Activated gamma-delta T cell treated with Interleukin-2 at 50 U/mL for 16 hours (primary cell): ENCODE measurements at places on chromosomes 2 and 18.

- peak; percentile 24 for DNase-seq
Observed at GRCh38 chr2:197322724-197323720, 12.4 kb upstream of the ANKRD44 start.

DNA sequence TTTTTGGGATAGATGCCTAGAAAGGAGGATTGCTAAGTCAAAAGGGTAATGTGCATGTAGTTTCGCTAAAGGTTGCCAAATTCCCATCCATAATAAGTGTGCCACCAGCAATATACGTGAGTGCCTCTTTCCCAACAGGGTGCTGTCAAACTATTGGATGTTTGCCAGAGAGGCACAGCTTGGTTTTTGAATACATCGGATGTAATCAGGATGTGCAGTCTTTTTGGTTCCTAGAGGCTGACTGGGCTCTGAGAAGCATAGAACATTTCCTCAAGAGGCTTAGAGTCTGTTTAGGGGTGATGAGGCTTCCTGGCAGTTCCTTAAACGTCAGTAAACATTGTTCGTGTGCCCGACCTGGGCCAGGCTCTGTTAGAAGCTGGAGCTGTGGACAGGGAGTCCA, 28.0 kb downstream of the AGAP1 start:
- DNase-seq, result no peak

DNA sequence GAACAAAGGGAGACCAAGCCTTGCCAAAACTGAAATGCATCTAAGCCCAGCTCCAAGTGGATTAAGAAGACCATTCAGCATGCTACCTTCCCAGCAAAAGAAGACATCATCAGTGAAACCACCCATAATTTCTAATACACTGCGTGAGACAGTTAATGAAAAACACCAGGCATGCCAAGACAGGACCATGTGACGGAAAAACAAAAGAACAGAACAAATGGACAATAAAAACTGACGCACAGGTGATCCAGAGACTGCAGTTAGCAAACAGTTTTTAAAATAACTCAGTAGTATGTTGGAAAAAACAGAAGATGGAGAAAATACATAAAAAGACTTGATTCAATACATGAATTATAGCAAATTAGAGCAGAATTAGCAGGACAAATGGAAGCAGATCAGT, 15.3 kb downstream of the FAM168B start:
- DNase-seq, result no peak

DNA sequence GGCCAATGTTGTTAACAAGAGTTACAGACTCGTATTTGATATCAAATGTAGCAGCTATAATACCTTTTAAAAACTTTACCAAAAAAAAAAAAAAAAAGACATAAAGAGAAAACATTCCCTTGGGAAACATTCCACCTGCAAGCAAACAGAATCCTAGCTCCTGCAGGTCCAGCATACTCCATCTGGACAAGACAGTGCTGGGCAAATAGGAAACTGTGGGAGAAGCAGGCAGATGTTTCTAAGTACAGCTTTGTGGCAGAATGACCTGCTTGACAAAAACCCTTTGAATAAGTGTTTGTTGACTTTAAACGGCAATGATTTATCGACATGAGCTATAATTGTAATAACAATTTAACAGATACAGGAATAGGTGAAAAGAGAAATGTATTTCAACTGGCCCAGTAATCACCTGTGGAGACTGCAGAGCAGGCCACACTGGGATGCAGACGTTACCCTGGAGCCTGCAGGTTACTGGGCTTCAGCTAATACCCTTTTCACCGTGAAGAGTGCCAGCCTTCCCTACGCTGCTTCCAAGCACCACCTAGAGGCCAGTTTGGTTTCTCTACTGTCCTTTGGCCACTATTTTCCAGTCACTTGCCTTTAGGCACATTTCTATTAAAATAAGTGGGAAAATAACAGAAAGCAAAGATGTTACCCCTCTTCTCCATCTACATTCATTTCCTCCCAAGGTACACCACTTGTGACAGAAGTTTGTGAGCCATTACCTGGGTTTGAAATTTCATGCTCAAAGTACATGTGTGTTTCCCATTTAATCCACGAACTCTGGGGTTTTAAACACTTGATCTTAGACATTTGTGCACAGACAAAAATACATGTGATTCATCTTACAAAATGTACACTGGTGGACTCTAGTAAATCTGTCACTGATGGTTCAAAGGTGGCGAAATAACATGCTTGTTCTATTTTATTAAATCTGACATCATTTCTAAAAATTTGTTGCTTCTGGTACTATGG, 96.9 kb upstream of the ZNF397 start:
- DNase-seq, result peak; percentile 28

GRCh38 chr2:49255409-49255971, 101.2 kb upstream of the FSHR start:
- DNase-seq, result no peak

- DNase-seq, result no peak
Observed at GRCh38 chr2:101817481-101817880, 120.0 kb downstream of the MAP4K4 start.

GRCh38 chr2:7567646-7568045, 650.4 kb downstream of the RNF144A start:
- DNase-seq, result peak; percentile 56

DNA sequence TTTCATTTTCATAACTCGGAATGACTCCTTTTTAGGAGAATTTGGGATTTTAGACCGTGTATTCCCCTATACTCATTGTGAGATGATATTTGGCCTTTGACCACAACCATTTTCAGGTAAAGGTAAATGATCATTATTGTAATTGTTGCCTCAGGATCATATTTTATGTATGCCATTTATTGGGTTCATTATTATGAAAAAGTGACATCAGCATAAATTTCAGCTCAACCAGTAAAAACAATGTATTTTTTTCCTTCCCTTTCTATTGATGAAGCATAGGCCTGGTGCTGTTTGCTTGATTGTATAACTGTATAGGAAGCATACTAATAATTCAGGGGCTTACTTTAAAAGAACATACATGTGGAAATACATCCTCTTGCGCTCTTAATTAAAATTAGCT, 832.9 kb upstream of the FANCL start:
- no peak for DNase-seq

GRCh38 chr18:35938562-35938961, 33.9 kb upstream of the RMP24 start:
- no peak for DNase-seq

DNA sequence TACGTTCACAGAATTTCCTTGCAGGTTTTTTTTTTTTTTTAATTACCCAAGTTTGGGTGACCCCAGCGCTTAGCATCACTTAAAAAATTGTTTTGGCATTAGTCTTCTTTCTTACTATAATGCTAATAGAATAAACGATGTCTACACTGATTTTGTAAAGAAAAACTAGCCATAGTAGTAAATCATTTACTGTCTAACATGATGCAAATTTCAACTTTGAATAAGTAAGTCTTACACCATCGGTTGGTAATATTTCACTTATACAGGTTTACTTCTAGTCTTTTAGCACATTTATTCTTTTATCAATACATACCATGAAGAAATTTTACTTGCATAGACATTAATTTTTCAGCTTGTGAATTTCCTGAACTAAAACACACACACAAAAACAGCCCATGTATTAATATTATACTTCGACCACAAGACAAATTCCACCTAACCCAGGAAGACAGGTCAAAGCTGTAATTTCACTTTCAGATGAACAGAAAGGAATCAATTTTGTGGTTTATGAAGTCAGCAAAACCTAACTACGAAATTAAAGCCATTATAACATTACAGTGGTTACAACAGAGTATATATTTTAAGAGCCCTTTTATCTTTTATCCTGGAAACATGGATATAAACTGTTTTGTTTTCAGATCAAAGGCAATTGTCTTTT, 1.9 kb downstream of the YES1 start:
- DNase-seq, result no peak

- DNase-seq, result no peak
Observed at GRCh38 chr2:101967826-101968513, 23.8 kb upstream of the IL1R2 start.

DNA sequence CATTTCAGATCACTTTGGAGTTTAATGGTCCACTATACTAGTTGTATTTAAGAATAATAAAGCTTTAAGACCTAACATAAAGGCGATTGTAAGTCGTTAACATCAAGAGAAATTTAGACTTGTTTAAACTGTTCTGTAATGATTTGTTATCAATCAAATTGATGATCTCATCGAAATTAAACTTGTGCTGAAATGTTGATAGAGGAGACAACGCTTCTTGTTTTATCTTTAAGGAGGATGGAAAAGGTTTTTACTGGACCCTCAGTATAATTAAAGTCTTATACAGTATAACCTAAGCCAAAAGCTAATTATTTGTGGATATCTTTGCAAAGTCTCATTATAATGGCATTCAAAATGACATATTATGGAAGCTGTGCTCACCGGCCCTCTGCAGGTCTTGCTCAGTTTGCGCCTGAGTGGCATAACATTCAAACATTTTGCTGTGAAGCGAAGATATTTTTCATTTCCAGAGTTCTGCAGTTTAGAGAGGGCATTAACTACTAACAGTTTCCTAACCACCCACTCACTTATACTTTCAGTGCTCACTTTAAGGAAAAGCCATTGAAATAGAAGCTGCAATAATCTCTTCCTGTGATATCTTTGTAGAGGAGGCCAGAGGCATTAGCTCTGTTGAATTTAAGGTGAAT, 1.4 kb upstream of the SERTAD2 start:
- DNase-seq, result no peak

GRCh38 chr2:208570066-208570465, 163.5 kb downstream of the PTH2R start:
- DNase-seq, result no peak

DNA sequence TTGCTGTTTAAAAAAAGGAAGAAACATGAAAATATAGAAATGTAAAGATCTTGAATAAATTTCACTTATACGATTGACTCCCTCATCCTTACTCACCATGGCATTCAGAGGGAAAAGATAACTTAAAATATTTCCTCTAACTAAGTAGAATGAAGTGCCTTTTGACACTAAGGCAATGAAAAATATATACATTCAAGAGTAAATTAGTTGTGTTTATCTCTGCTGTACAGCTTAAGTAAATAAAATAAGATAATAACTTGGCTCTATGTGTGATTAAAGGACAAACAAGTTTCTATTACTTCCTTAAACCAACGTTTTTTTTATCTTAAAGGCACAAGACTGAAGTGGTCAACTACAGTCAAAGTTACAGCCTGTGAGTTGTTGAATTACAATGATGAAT, 142.3 kb upstream of the LRRTM4 start:
- DNase-seq, result no peak

DNA sequence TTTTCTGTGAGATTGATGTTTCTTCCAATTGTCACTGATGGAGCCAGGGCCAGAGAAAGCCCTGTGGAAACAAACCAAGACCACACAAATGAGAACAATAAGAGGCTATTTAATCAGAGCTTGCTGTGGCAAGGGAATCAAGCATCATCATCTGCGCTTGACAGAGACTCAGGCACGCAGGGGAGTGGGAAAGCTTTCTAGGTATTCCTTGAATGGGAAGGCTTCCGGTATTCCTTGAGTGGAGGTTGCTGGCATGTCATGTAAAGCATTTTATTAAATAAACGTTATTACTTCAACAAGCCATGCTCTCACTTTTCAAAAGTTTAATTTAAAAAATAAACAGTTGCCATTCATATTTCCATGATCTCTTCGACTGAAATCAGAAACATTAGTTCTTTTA, 194.6 kb upstream of the SYT4 start:
- DNase-seq, result no peak

GRCh38 chr2:129882476-129882875, 97.0 kb upstream of the RAB6C start:
- no peak for DNase-seq

DNA sequence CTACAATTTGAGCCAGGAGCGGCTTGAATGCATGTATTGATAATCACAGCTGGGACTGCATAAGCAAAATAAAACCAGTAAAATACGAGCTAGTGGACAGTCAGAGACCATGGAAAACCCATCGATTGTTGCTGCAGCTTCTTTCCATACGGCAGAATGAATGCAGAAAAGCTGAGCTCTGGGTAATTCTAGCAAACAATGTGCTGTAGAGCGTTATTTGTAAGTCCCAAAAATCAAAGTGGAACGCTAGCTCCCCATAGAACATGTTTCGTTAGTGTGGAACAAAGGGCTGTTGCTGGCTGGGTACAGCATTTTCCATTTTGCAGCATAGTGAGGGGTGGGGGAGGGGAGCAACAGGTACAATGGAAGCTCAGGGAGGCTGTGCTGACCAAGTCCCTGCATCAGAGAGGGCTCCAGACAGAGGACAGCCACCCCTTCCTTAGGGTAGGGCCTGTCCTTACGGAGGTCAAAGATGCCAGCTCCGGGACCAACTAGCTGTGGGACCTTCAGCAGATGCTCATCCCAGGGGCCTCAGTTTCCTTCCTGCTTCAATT, 74.1 kb downstream of the BOD1L2 start:
- no peak for DNase-seq

DNA sequence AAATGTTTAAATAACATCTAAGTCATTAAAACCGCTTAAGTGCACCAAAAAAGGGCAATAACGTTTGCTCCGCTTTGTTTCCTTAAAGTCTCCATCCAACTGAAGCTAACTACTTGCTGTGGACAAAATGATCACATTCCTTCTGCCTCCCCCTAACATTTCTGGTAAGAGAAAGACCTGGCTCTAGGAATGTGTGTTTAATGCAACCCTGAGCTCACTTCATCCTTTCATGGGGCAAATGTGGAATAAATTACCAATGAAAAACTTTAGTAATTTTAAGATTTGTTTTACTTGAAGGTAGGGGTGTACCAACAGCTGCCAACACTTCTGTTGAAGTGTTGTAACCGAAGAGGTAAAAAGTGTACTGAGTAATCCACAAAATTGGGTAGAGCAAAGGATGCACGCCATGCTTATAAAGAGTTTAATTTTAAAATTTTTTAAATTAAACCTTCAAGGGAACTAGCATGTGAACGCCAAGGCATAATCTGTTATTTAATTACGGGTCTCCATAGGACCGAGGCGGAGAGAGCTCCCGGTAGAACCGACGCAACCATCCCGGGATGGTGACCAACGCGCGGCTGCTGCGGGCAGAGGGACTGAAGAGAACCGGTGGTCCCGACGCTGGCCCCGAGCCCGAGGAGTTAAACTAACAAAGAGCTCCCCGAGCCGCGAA, 1.1 kb downstream of the HNRNPLL start:
- DNase-seq, result no peak

DNA sequence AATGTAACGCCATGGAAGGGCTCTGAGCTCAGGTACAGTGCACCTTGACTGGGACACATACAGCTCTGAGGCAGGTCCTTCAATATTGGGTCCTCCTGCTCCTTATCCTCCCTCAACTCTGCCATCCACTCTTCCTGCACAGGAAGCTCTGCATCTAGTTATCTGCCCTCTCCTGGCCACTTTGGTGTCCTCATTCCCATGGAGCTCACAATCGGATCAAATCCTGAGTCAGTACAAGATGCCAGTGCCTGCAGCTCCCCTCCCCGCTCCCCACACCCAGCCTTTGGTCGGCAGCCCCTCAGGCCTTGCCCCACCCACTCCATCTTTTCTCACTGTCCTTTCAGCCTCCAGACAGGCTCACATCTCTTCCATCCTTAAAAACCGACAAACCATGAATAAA, 58.0 kb downstream of the LRRFIP1 start:
- no peak for DNase-seq
